NCI-H187 (cell line): ENCODE measurements at places on chromosomes 7 and 10.

- no peak for DNase-seq
These were observed 34.7 kb downstream of the WAPL start for GRCh38 chr10:86486856-86487255.

DNA sequence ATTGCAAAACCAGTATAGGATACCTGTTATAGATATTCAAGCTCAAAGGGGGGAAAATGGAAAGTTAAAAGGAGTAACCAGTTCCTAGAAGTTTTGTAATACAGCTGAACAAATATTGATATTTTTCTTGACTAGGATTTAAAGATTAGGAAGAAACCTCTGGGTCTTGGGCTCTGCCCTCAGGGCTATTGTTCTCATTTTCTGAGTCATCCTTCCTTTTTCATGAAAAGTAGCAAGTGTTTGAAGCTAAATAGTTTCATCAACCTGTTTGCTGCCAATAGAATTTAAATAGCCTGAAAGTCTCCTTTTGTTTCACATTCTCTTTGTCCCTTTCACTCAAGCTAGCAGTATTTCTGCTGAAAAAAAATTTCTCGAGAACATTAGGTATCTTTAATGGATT lies 1061.1 kb upstream of the GHITM start:
- no peak for DNase-seq

DNA sequence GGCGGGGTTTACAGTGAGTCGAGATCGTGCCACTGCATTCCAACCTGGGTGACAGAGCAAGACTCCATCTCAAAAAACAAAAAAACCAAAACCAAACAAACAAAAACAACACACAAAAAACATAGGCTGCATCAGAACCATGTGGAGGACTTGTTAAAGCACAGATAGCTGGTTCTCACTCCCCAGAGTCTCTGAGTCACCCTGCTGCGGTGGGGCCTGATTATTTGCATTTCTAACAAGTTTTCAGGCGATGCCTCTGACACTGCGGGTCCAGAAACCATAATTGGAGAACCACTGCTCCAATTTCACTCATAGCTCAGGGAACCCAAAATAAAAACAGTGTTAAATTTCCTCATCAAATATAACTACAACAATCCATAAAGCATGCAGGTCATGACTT lies 816.7 kb downstream of the MAGI2 start:
- DNase-seq, result no peak

- no peak for DNase-seq
These were observed 48.4 kb downstream of the FRMD4A start for GRCh38 chr10:14282276-14282675.

DNA sequence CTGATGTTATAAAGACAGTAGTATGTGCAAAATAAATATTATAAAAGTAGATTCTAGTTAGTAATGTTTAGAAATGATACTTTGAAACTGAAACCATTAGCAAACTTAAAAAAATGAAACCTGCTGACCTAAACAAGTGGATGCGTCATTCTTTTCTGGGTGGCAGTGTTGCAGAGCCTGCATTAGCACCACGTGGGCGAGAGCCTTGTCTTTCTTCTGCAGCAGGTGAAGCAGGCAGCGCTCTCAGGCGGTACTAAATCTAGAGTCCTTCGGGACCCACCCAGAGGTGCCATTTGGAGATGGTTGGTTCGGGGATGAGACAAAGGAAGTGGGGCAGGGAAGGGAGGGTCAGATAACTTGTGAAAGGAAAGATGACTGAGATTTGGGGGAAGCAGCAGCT lies 759.1 kb upstream of the IGFBP3 start:
- DNase-seq, result no peak

GRCh38 chr10:28479425-28479865 lies 53.5 kb upstream of the WAC start:
- DNase-seq, result no peak
